Skin of body (tissue), 3 donors: ENCODE measurements at places on chromosomes 7 and 10.

DNA sequence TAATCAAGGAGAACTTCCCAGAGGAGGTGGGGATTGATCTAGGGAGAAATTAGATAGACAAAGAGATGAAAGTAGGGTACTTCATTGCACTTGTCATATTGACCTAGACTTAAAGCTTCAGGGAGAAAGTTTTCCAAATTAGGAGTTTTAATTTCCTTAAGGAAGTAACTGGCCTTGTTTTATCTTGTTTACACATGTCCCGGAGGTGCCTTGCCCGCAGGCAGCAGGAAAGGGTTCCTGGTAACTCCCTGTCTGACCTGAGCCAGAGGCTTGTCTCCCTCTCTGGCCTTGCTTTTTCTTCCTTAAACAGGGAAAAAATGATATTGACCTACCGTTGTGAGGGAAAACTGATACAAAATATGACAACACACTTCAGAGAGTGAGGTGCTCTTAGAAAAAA is 181.6 kb downstream of the EVX1 start:
- DNase-seq = no peak

- peak; percentile 14 for DNase-seq
These were observed 438.1 kb downstream of the SUGCT start for GRCh38 chr7:40572810-40573465.

- no peak for DNase-seq
These were observed 49.6 kb upstream of the GPR158 start for GRCh38 chr10:25125201-25125611.

DNA sequence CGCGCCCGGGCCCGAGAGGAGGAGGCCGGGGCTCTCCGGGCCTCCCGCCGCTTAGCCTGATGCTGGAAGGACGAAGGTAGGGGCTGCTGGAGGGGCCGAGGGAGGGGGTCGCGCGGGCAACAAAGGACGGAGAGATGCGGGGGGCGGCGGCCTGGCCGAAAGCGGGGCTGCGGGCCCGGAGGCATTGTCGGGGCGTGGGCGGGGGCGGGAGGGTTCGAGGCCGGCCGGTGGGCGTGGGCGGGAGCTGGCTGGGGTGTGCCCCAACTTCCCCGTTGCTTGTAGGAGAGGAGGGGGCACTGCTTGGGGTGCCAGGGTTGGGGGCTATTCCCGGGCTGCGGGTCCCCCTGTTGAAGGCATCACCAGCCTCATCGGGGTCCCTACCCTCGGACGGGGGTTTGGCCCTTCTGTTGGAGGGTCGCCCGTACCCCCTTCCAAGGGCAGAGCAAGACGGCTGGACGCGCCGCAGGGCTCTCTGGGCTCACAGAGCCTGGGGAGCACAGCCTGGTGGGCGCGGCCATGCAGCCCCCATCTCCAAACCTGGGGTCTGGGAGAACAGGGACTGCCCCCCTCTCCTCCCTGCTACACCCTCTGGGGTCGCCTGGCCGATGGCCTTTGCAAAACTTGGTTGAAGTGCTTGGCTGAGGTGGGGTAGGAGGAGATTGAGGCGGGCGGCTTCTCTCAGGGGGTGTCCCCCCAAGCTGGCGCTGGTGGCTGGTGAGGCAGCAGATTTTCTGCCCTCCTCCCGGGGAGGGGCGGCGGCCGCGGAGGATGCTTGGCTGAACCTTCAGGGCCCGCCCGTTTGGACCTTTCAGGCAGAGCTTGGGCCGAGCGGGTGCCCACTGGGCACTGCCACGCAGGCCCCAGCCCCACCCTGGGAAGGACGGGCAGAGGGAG is 699 bp downstream of the CLIP2 start:
- no peak for DNase-seq

DNA sequence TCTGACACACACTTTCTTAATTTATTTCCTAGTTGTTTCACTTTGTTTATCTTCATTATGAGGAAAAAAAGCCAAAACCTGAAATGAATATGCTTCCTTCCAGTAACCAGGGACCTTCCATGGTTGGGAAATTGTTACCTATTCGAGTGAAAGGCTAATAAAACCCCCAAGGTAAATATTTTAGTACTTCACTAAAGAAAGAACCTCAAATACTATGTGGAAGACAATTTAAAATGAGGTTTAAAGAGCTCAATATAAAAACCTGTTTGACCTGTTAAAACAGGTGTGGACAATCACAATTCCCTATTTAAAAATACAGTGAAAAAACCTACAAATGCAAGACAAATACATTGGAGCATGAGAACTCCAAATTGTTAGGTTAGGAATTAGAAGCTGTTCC is 192.6 kb downstream of the CFTR start:
- DNase-seq = no peak

- DNase-seq = no peak
These were observed 238.3 kb upstream of the NFE2L3 start for GRCh38 chr7:25913598-25914224.

DNA sequence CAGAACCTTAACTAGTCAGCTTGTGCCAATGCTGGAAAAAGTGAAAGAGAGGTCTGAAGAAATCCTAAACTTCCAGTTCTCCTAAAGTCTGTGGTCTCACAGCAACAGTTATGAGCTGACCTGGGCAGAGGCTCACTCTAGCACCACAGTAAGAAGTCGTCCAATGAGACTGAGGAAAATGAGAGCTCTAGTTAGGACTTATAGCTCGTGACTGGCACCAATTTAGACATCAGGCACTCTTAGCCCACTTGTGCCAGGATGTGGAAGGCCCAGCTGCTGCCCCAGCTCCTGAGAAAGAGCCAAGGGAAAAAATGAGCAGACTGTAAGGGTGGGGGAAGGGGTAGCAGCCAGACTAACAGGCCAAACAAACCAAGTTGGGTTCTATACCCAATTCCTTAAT is 7.6 kb downstream of the MMS19 start:
- DNase-seq = no peak

- no peak for DNase-seq
These were observed 1.4 kb downstream of the TCERG1L start for GRCh38 chr10:131310142-131310541.

GRCh38 chr10:60420991-60421894 is 31.6 kb upstream of the ANK3 start:
- DNase-seq = peak; percentile 1

- DNase-seq = no peak
These were observed 226.5 kb upstream of the MYO3A start for GRCh38 chr10:25707572-25707971.
